GM12864 (cell line): ENCODE measurements at places on chromosomes 3 and 15.

DNA sequence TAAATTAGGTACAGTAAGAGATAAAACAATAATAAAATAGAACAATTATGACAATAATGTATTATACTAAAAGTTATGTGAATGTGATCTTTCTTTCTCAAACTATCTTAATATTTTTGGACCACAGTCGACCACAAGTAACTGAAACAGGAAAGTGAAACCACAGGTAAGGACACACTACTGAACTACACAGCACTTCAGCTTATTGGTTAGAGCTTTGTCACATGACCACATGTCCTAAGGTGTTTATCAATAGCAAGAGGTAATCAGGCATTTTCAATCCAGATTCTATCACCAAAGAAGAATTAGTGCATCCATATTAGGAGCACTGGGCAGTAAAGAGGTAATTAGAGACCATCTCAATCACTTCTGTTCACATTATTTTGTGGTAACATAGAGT lies 392.8 kb downstream of the RSL24D1 start:
- no peak for DNase-seq

GRCh38 chr15:77582763-77583162 lies 49.9 kb downstream of the LINGO1 start:
- no peak for DNase-seq

- DNase-seq, result no peak
These were observed 40.5 kb downstream of the EXOG start for GRCh38 chr3:38536671-38537070.

DNA sequence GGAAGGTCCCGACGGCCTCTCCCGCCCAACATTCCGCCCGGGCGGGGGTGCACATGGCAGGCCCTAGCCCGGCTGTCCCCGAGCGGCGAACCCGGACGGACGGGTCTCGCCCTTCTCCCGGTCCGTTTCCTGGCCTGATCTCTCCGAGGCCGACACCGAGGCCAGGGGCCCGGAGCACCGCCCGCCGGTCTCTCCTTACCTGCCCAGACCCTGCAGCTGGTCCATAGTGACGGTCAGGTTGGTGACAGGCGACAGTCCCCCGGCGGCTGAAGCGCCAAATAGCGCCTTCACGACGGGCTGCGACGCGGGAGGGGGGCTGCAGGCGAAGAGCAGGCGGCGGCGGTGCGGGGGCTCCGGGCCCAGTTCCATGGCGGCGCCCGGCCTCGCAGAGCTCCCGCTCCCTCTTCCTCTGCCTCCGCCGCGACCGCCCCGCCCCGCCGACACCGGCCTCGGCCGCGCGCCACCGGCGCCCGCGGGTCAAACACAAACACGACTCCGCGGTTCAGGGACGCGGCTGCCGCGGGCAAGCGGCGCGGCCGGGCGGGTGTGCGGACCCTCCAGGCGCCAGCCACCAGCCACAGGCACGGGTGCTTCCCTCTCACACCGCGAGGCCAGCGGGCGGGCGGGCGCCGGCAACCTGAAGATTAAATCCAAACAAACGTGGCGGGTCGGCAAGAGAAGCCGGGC lies 495 bp downstream of the CDC25A start:
- DNase-seq, result no peak

DNA sequence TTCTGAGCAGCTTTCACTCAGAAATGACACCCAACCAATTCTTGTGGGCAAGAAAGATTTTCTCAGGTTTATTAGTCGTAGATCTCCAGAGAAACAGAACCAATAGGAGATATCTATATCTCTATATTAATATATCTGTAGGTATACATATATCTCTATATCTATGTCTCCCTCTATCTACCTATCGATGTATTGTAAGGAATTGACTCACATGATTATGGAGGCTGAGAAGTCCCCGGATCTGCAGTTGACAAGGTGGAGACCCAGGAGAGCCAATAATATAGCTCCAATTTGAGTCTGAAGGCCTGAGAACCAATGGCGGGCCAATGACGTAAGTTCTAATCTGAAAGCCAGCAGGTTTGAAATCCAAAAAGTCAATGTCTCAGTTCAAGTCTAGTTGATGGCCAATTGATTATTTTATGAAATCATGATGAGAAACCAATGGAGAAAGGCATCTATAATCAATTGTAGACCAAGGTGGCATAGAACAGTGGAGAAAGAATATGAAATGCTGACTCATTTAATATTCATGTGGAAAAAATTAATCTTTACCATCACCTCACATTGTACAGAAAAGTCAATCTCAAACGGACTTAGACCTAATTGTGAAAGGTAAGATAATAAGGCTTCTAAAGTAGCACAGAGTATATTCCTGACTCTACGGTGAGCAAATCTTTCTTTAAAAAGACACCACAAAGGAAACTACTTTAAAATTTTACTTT lies 65.6 kb upstream of the CHRNA7 start:
- no peak for DNase-seq

- DNase-seq, result no peak
These were observed 105.2 kb downstream of the LRIG1 start for GRCh38 chr3:66395635-66396034.

DNA sequence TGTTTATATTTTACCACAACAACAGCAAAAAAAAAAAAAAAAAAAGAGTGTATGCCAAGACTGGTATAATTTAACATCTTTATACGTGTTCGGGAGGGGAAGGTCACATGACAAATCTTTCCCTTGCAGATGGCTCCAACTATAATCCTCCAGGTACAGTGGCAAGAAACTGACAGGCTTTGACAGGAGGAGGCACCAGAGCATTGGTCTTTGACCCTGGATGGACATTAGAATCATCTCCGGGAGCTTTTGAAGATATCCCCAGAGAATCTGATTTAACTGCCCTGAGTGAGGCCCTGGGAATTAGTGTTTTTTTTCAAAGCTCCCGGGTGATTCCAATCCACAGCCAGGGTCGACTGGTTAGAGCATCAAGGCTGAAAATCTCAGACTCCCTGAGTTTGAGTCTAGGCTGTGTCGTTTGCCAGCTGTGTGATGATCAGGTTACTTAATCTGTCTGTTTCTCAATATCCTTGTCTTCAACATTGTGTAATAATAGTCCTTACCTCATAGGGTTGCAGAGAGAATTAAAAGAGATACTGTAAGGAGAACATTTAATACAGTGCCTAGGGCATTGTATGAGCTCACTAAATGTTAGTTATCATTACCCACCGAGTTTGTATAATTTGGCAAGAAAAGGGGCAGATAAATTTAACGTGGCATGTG lies 8.9 kb upstream of the SEMA5B start:
- no peak for DNase-seq
